Activated CD4-positive, alpha-beta memory T cell treated with anti-CD3 and anti-CD28 coated beads, Interleukin-2, amount 10 ng/mL, durations not matched to agents 7 days and 5 days (primary cell): ENCODE measurements at places on chromosomes 6 and 20. TPM values are rescaled to one million over a fixed set of nuclear protein-coding genes. Genes with fewer than 3 reads are reported as not detected.

Gene PHACTR3
- total RNA-seq, result not detected

Gene CCM2L
- total RNA-seq, result not detected

Gene CST5
- not detected for total RNA-seq

Gene CTAGE9
- total RNA-seq, result not detected

Gene RANBP9
- total RNA-seq, result 66.8 TPM

Gene HLA-DQA2
- total RNA-seq, result not detected

Gene NOX3
- not detected for total RNA-seq

Gene LY86
- total RNA-seq, result 2.2 TPM

Gene MEP1A
- total RNA-seq, result not detected

Gene LIME1
- total RNA-seq, result 181 TPM

Gene HCRTR2
- total RNA-seq, result not detected

Gene SCRT2
- total RNA-seq, result not detected

Gene SFTA2
- not detected for total RNA-seq

Gene ATP6V1G2
- 2.7 TPM for total RNA-seq

Gene MYLK4
- total RNA-seq, result 0.15 TPM

Gene THBS2
- not detected for total RNA-seq

Gene SIRPD
- total RNA-seq, result 0.15 TPM

Gene TMX4
- total RNA-seq, result 80.3 TPM

Gene BNIP5
- total RNA-seq, result not detected

Gene TRIM31
- not detected for total RNA-seq
